Gastroesophageal sphincter (tissue), 4 donors: ENCODE measurements at places on chromosomes 13 and 19.

DNA sequence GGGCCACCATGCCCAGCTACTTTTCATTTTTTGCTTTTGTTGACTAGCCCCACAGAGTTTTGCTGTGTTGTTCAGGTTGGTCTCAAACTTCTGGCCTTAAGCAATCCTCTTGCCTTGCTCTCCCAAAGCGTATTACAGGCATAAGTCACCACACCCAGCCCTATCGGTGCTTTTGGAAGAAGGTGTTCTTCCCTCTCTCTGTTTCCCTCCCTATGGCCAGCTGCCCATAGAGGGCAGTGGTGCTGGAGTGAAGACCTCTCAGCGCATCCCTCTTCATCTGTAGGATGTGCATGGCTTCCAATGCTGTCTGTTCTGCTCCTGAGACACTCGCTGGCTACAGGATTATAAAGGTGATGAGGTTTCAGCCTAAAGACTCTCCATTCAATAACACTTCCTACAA lies 1.3 kb upstream of the CD22 start:
- ATAC-seq = no peak

- ATAC-seq = no peak
Observed at GRCh38 chr13:87779426-87779825, 108.3 kb downstream of the SLITRK5 start.

DNA sequence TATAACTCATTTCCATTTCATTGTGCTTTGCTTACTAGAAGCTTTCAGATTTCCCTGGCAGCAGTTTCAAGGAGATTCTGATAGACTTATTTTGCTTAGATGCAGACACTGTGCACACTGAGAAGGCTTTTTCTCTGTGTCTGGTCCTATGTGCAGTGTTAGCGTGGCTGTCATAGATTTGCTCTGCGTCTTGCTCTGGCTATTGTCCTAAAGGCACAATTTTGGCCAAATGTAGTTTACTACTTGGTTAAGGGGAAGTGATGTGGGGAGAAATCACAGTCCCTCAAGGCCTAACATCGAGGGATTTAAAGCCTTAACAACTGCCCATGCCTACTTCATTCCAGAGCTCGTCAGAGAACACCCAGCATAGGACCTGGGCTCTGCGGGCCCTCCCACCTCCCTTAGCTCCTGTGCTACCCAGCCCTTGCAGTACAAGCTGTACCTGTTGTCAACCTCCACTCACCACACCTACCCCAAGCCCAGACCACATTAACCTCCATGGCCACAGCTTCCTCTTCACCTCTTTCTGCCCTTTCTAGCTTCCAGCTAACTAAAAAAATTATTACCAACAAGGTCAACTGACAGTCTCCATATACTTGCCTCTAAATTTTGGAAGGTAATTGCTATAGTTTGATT lies 38.9 kb upstream of the KATNAL1 start:
- no peak for ATAC-seq

DNA sequence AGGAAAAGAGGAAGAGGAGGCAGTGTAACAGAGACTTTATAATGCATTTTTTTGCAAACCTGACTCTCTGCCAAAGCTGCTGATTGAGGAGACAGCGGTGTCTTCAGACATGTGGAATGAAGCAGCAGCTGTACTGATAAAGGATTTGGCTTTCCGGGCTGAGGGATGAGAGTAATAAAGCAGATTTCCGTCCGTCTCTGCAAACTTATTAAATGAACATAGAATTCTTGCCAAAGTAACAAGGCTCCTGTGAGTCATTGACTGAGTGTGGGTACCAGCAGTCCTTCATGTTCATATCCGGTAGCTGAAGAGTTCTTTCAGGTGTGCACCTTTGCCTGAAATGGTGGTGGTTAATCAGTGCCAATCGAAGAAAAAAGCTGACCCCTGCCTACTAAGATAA lies 112.6 kb downstream of the LIG4 start:
- ATAC-seq = no peak

DNA sequence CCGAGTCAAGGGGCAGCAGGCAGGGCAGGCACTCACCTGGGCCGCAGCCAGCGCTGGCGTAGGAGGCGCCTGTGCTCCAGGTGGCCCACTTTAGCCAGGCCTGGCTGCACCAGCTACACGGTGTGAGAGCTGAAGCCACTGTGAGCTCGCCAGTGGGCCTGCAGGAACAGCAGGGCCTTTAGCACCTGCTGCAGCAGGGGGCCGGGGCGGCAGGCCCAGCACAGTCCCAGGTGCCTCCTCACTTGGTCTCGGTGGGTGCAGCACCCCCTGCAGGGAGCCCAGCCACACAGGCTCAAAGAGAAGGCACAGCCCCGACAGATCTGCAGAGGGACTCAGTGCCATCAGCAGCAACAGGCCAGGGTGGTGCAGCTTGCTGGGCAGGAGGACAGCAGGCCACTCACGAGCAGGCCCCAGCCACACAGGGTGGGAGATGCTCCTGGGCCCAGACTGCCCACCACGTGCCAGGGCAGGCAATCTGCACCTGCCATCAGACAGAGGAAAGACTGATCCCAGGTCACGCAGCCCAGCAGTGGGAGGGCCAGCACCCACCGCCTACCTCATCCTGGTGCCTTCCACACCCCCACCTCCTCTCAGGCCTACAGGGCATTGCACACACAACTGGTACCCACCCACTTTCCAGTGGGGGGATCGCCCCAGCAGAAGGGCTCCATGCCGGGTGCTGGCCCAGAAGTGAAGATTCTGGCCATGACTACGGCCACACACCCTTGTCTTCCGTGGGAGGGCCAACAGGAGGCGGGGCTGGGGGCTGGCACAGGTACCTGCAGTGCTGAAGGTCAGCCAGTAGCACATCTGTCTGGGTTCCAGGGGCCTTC lies 15.8 kb downstream of the ARHGAP33 start:
- ATAC-seq = no peak

GRCh38 chr13:98390086-98390715 lies 186.7 kb downstream of the STK24 start:
- ATAC-seq = no peak
